ENCODE measurements at places on chromosomes 4 and X.

GRCh38 chr4:85898231-85898630 lies 423.3 kb downstream of the ARHGAP24 start:
- no peak for DNase-seq

DNA sequence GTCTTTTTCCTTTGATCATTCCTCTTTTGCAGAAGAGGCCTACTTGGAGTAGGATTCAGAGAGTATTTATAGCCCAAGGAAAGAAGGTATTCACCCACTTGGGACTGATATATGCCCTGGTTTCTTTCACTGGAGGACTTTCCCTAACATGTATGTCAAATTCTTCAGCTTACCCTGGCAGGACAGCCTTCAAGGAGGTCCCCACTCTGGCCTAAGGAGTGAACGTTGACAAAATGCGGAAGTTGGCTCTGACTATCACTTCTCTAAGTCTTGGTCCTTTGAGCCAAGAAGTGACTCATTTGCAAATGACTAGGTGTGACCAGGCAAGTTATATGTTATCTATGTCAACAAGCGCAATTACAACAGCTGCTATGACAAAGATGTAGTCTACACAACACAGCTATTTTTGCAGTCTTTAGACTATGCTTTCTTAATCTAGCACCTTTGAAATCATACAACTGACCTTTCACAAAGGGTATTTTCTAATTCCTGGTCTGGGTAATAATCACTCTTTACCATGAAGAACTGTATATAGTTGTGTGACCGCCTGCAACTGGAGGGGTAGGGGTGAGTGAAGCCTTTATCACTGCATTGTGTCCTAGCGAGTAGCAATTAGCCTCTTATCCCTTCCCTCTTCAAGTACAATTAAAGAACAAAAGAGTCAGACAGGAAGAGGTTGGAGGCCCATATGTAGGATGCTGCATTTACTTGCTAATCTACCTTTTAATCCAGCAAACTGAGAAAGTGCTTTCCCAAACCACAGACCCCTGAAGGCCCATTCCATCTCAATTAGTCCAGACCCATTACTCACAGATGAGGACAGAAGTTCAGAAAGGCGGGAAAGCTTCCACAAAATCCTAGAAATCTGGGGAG lies 50.1 kb downstream of the RASGEF1B start:
- no peak for DNase-seq

- DNase-seq = no peak
These were observed 72.3 kb downstream of the FBXW7 start for GRCh38 chr4:152463562-152463961.

DNA sequence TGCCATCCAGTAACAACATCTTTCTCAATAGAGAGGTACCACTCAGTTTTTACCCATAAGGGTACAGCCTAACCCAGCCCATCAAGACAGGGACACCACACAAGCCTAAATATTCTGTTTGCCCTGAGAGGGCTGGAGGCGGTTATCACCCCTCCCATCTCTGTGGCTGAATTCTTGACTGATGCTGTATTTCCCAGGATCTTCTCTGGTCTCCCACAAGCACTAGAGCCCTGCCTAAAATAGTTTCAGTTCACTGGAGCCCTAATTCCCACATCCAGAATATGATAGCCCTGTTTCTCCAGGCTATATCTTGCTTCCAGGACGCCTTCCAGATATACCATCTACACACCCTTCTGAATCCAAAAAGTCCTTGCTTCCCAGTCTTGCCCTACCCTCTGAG lies 91.6 kb upstream of the NMU start:
- DNase-seq = no peak

- DNase-seq = no peak
These were observed 11.0 kb upstream of the DUSP9 start for GRCh38 chrX:153635788-153636668.

DNA sequence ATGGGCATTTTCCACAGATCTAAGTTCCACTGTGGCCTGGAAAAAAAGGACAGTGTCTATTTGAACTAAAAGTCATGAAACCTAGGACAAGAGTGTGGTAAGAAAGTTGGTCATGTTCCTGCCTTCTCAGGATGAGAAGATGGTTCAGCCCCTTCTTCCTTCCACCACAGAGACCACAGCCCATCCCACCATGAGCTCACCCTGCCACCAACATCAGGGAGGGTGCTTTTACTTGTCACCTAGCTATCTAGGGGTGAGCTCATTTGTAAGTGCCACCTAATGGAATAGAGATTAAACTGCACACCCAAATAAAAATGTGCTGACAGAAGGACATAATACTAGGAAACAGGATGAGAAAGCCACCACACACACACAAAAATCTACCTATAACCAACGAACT lies 235.9 kb downstream of the SPIN4 start:
- no peak for DNase-seq

GRCh38 chrX:18574591-18574990 lies 97.3 kb downstream of the RS1 start:
- no peak for DNase-seq

- DNase-seq = no peak
These were observed 262.7 kb downstream of the RCHY1 start for GRCh38 chr4:75251547-75251946.

DNA sequence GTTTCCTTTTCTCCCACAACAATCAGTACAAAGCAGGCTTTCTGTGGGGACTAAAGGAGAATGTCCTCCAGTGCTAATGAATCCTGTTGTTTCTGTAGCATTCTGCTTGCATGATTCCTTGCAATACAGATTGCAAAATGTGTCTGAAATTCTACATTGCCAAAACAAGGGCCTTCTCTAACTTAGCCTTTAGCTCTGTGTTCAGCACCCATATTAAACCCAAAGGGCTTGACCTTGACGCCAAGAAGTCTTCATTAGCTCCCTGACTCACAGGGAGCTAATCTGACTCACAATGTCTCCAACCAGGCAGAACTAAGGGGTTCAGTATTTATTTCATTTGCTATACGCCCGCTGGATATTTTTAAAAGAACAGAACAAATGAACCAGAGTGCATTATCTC lies 241.4 kb upstream of the CLNK start:
- no peak for DNase-seq

- no peak for DNase-seq
These were observed 132.7 kb downstream of the TRAM1L1 start for GRCh38 chr4:116952530-116953136.

- no peak for DNase-seq
These were observed 16.8 kb downstream of the ARHGEF38 start for GRCh38 chr4:105569057-105569865.

DNA sequence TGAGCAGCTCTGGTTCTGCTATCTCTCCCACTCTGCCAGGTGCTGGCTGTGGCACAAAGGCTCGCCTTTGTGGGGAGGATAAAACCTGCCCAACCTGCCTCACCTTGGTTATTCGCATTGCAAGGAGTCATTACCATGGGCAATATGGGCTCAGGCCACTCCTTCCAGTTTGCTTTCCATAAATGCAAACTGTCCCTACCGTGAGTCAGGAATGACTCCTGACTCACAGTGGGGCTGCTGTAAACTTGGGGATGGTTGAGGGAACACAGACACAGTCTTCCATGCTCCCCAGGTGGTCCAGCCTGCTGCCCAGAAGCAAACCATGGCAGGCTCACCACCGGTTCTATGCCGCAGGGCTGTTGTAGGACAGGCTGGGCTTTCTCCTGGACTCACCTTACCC lies 36.1 kb downstream of the COQ2 start:
- DNase-seq = no peak

DNA sequence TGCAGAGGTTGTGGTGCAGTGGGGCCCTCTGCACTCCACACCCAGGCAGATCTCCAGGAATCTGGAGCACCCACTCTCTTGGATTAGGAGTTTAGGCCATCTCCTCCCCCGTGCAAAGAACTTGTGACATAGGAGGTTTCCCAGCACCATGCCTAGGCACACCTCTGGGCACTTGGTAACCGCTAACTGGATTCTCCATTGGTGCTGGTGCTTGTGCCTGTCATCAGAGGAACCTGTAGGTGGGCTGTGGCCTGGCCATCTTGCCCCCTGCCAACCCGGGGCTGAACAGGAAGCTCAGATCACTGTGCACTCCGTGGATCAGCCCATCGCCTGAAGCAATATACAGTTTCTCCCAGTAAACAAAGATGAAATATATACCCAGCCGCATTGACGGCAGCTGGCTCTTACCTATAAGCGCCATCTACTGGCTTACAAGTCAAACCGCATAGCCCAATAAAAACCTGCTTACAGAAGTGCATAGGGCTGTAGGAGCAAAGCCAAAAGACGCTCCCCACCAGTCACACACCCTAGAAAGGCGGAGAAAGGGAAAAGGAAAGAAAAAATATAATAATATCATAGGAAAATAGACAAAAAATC lies 19.1 kb upstream of the TEX13B start:
- DNase-seq = no peak

DNA sequence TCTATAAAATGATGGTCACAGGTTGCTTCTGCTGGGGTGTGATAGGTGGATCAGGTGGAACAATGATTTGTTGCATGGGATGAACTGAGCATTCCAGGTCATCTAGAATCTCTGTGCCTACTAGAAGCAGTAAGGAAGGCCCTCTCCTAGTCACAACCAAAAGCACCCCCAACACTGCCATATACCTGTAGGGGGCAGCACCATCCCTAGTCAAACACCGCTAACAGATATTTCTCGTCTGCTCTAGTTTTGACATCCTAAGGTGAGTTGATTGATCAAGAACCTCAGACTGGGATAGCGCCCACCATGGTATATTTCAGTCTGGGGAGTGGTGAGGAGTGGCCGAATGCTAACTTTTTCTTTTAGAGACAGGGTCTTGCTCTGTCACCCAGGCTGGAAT lies 160.2 kb downstream of the NHS start:
- DNase-seq = no peak

- DNase-seq = no peak
These were observed 81.8 kb upstream of the JADE1 start for GRCh38 chr4:128727658-128728057.

DNA sequence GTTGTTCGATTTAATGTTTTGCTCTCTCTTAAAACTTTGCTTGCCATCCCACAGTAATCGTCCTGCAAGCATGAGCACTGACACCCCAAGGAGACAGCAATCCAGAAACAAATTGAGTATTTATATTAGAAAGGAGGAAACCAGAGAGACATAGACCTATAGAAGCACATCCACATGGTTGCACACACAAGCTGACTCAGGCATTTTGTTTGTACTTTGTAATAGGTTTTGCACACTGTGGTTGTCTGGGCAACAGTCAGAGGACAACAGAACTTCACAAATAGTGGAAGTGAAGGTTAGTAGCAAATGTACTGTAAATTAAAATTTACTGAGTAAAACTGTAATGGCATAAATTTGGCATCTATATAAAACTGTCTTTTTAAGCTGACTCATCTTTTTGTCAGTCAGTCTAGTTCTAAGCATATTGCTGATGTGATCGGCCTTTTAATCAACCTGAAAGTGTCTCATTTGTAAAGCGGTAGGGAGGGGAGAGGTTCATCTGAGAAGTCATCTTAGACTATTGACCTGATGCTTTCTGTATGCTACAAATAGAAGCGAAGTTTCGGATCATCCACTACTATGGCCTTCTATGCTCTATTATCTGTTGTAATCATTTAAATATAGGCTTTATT lies 1624.7 kb downstream of the ARAP2 start:
- DNase-seq = no peak

- DNase-seq = no peak
These were observed 110.8 kb upstream of the FAM9B start for GRCh38 chrX:9144701-9145241.

DNA sequence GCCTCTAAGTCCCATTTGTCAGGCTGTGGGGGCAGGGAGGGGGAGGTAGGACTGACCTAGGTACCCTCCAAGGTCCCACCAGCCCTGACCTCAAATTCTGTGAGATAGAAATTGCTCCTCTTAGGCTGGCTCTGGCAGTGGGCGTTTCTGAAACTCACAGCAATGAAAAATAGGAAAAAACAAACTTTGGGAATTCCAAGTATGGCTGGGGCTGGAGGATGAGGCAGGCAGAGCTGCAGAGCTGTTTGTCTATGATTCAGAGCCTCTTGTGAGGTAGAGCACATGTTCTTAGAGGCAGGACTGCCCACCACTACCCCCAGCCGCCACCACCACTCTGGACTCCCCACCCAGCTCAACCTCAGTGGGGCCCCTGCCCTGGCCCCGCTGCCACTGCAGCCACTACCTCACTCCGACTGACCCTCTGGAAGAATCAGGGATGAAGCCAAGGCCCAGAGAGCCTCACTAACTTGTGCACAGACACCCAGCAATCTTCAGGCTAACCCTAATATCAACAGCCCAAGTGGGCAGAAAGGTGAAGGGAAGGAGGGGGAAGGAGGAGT lies 98.2 kb downstream of the PJA1 start:
- no peak for DNase-seq

DNA sequence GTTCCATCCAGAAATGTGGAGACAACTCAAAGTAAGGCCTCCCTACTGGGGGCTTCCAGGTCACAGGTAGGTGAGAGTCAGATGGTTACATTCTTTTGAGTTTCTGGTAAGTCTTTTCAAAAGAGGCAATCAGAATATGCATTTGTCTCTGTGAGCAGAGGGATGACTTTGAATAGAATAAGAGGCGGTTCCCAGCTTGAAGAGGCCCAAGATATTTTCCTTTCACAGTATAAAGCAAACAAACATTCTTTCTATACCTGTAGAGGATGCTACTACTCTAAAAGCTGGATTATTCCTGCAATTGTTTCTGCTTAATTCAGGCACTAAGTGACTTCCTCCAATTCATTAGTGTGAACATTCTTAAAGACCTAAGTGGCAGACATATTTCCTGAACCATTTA lies 44.4 kb downstream of the DIAPH2 start:
- no peak for DNase-seq

DNA sequence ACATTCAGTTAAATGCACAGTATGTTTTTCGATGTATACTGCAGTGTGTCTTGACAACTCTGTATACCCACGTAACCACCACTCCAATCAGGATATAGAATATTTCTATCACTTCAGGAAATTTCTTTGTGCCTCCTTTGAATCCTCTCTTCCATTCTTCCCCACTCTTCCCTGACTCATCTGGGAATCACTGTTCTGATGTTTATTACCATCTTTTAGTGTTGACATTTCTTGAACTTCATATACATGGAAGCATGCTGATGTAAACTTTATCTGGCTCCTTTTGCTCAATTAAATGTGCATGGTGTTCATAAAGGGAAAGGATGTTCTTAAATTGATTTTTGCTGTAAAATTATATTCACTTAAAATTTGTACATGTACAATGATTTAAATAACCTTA lies 319.9 kb downstream of the PCDH7 start:
- DNase-seq = no peak

DNA sequence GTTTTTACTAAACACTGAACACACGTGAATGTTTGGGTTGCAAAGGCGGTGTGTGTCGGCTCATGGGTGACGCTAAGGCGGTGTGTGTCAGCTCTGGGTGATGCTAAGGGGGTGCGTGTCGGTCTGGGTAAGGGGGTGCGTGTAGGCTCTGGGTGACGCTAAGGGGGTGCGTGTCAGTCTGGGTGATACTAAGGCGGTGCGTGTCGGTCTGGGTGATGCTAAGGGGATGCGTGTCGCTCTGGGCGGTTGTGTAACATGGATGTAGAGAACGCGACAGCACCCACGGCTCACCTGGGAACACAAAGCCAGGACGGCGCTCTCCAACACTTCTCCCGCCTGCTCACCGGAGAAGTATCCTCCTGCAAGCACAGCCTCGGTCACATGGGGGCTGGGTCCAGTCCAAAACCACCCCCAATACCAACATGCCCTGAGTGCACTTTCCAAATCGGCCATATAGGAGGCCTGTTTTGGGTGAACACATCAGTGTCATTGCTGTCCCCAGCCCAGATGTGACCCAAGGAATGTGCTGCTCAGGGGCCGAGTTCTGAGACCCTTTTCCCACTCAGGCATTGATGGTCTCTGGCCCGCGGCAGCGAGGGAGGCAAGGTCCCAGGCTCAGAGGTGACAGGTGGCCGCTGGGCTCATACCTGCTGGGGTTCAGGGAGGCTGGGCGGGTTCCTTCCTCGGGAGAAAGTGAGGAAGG lies 67.1 kb downstream of the ACOX3 start:
- DNase-seq = no peak

All from hypothalamus (tissue), 51 donors.